ENCODE measurements at places on chromosomes 12 and 14. TPM values are rescaled to one million over a fixed set of nuclear protein-coding genes. Genes with fewer than 3 reads are reported as not detected.

Gene TEX22
- 0.71 TPM for total RNA-seq

Gene FLRT2
- 16.1 TPM for total RNA-seq

Gene ASCL1
- not detected for total RNA-seq

GRCh38 chr12:116136340-116136739 lies 141.2 kb downstream of the MED13L start:
- no peak for DNase-seq

GRCh38 chr12:120925740-120926563 lies 21.8 kb upstream of the SPPL3 start:
- DNase-seq: no peak

Gene SMOC1
- 7.1 TPM for total RNA-seq

GRCh38 chr12:105069936-105070702 lies 14.1 kb downstream of the ALDH1L2 start:
- no peak for DNase-seq

Measured in posterior vena cava (tissue), 2 donors.